MM.1S (cell line): ENCODE measurements at places on chromosomes 2 and 18.

DNA sequence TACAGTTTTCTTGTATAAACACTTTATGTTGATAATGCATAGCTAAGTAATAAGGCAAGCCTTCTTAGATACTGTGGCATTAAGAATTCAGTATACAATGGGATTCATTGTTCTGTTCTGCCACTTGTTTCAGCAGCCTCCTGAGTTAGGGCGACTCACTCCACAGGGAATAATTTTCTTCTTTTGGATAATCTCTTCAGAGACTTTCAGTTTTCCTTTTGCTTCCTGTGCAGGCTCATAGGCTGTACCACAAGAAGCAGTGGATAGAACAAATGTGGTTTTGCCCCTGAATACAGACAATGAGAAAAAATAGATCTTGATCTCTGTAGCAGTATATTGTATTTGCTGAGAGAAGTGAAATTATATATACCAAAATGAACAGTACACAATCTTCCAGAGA, 298.0 kb downstream of the ZNF407 start:
- DNase-seq: no peak

GRCh38 chr2:134225841-134226240, 28.0 kb upstream of the MGAT5 start:
- no peak for DNase-seq

DNA sequence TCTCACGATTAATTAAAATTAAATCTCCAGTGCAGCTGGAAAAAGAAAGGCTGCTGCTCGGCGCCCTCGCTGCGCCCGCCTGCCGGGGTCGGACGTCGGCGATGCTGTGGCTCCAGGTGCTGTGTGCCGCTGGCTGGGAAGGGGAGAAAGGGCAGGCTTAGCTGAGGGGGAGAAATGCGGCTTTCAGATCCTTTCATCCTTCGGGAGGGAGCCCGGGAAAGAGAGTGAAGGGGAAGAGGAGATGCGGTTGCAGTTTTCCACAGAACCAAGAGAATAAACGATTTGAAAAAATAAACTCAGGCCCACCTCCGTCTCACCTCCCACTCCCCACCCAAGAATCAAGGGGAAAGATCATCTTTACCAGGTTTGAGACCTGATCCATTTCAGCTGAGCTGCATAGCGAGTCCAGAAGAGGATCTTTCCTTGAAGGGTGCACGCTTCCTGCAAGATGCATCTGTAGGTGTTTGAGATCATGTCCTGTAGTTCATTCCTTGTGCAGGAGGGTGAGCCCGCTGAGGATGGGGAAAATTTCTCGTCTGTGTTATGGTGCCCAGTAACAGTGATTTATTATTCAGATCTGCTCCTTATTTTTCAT, 495 bp downstream of the TMEM169 start:
- no peak for DNase-seq

DNA sequence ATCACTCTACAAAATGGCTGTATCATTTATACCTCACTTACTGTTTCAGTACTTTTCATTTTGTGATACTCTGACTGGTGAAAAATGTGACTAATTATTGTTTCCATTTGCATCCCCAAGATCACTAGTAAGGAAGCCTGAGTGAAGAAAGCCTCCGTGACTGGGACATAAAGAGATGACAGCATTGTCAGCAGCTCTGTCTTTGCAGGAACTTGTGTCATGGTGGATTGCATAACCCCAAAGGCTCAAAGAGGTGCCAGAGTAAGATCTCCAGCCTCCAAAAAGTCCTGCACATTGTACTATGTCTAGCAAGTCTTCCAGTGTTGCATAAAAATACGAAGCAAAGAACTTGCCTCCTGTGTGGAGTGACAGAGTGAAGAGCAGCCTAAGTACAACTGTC, 187.5 kb upstream of the CRIM1 start:
- no peak for DNase-seq
